ENCODE measurements at places on chromosomes 3 and 15. TPM values are rescaled to one million over a fixed set of nuclear protein-coding genes. Genes with fewer than 3 reads are reported as not detected.

A4GNT gene
- total RNA-seq: not detected

GRCh38 chr3:31043184-31043819, 148.8 kb upstream of the GADL1 start:
- H3K27me3 ChIP-seq: no peaks in the 10 kb centered on the region
- H3K4me3 ChIP-seq: no peak overlapping the region
- no peaks in the 10 kb centered on the region for H3K36me3 ChIP-seq
- no peak for DNase-seq

- H3K4me3 ChIP-seq: no peak overlapping the region
- H3K36me3 ChIP-seq: peaks cover 12% of the 10 kb centered on the region
- H3K27me3 ChIP-seq: no peaks in the 10 kb centered on the region
- DNase-seq: no peak
- no peak overlapping the region for H3K27ac ChIP-seq
Observed at GRCh38 chr3:177096615-177097014, 100.7 kb downstream of the TBL1XR1 start.

VGLL3 gene
- not detected for total RNA-seq

- no peaks in the 10 kb centered on the region for H3K36me3 ChIP-seq
- no peak overlapping the region for H3K27ac ChIP-seq
- no peak overlapping the region for H3K4me3 ChIP-seq
- H3K4me1 ChIP-seq: no peaks in the 10 kb centered on the region
- DNase-seq: no peak
- H3K27me3 ChIP-seq: no peaks in the 10 kb centered on the region
Observed at GRCh38 chr15:29208352-29208751, 61.3 kb downstream of the NSMCE3 start.

GRCh38 chr3:66153481-66154443, 67.0 kb upstream of the SLC25A26 start:
- H3K36me3 ChIP-seq: no peaks in the 10 kb centered on the region
- H3K27ac ChIP-seq: no peak overlapping the region
- no peak for DNase-seq
- H3K4me1 ChIP-seq: no peaks in the 10 kb centered on the region
- H3K4me3 ChIP-seq: no peak overlapping the region

GRCh38 chr3:184727357-184728009, 15.6 kb upstream of the MAGEF1 start:
- no peak overlapping the region for H3K27ac ChIP-seq
- peaks cover 10% of the 10 kb centered on the region for H3K4me1 ChIP-seq
- H3K36me3 ChIP-seq: no peaks in the 10 kb centered on the region
- no peaks in the 10 kb centered on the region for H3K27me3 ChIP-seq
- H3K4me3 ChIP-seq: no peak overlapping the region
- peak; percentile 93 for DNase-seq

EPHB3 gene
- not detected for total RNA-seq

DNA sequence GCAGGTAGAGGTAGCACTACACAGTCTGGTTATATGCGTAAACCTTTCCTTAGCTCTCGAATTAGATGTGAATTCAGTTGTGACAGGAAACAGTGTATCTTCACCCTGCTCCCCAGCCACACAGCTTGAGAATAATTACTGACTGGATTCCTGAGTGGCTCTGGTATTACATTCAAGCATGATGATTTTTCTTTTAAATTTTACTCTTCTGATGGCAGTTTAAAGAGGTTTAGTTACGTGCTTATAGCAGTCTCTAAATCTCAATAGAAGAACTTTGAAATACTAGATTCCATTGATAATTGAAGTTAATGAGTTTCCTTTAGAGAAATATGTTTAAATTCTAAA, 98.8 kb downstream of the FNDC3B start:
- H3K27ac ChIP-seq: no peak overlapping the region
- H3K36me3 ChIP-seq: no peaks in the 10 kb centered on the region
- DNase-seq: no peak
- no peaks in the 10 kb centered on the region for H3K27me3 ChIP-seq
- H3K4me3 ChIP-seq: no peak overlapping the region
- H3K4me1 ChIP-seq: peaks cover 13% of the 10 kb centered on the region

GRCh38 chr3:74613060-74613459, 1.4 kb downstream of the CNTN3 start:
- H3K4me1 ChIP-seq: no peaks in the 10 kb centered on the region
- H3K27ac ChIP-seq: no peak overlapping the region
- H3K36me3 ChIP-seq: no peaks in the 10 kb centered on the region
- DNase-seq: no peak
- H3K4me3 ChIP-seq: no peak overlapping the region

- H3K4me3 ChIP-seq: peak overlapping the region; percentile 28
- DNase-seq: peak; percentile 76
- H3K27ac ChIP-seq: peak overlapping the region; percentile 96
- peaks cover 60% of the 10 kb centered on the region for H3K4me1 ChIP-seq
- H3K36me3 ChIP-seq: no peaks in the 10 kb centered on the region
Observed at GRCh38 chr3:150216866-150217600, 191.1 kb upstream of the TSC22D2 start.

GRCh38 chr3:195207731-195208130, 63.2 kb downstream of the XXYLT1 start:
- H3K4me3 ChIP-seq: no peak overlapping the region
- no peaks in the 10 kb centered on the region for H3K27me3 ChIP-seq
- no peak overlapping the region for H3K27ac ChIP-seq
- H3K4me1 ChIP-seq: no peaks in the 10 kb centered on the region
- DNase-seq: no peak

DNA sequence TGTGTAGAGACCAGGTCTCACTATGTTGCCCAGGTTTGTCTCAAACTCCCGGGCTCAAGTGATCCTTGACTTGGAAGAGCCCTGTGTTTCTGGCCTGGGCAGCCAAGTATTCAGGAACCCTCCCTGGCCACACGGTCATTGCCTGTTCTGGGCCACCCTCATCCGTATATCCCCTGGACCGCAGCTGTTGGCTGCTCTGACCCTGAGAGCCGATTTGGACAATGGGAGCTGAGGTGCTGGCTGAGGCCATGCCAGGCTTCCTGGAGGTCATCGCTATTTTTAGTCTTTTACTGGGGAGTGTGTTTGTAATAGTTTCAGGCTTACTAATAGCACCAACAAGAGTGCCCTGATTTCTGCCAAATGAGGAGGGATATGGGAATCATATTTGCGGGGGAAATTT, 60.7 kb downstream of the ADAMTS7 start:
- H3K4me1 ChIP-seq: no peaks in the 10 kb centered on the region
- H3K27ac ChIP-seq: no peak overlapping the region
- no peaks in the 10 kb centered on the region for H3K36me3 ChIP-seq
- no peaks in the 10 kb centered on the region for H3K27me3 ChIP-seq

DNA sequence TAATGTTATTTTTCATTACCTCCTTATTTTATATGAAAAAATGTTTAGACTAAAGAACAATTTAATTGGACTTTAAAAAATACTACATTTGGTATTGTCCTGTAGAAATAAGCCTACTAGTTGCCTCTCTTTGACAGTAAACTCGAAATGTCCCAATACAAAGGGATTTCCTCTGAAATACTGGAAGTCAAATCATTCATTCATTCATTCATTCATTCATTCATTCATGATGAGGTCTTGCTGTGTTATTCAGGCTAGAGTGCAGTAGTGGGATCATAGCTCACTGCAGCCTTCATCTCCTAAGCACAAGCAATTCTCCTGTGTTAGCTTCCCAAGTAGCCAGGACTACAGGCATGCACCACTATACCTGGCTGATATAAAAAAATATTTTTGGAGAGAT, 50.6 kb upstream of the PYGO1 start:
- no peak overlapping the region for H3K4me3 ChIP-seq
- H3K27ac ChIP-seq: no peak overlapping the region
- DNase-seq: no peak

DNA sequence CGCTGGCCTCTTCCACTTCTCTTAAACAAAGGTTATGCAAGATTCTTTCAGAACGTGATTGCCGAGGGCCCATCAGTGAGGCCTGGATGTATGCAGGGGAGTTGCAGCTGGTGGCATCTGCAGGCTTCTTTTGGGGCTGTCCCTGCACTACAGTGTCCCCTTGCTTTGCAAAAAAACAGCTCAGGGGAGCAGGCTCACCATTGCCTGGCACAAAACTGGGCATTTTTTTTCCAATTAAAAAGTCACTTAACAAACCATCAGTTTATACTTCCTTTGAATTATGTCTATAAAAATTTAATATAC, 148.6 kb downstream of the ATP10A start:
- H3K27ac ChIP-seq: no peak overlapping the region
- no peaks in the 10 kb centered on the region for H3K27me3 ChIP-seq
- no peaks in the 10 kb centered on the region for H3K4me1 ChIP-seq
- H3K36me3 ChIP-seq: no peaks in the 10 kb centered on the region

DNA sequence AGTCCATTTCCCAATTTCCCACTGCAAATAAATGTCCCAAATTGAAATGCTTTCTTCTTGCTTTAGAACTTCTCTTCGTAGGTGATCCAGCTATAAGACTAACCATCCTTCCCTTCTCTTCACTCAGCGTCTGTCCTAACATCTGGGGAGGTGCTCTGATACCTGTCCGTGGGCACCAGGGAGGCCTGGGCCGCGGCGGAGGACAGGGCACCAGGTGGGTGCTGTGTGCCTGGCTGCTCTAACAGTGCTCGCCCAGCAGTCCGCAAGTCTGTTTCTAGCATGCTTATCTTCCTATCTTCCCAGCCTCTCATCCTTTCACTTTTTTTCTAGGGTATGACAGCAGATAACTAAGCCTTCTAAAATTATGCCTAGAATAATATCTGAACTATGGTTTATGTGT, 37.3 kb downstream of the NKIRAS1 start:
- no peak overlapping the region for H3K4me3 ChIP-seq
- H3K27ac ChIP-seq: no peak overlapping the region
- H3K27me3 ChIP-seq: no peaks in the 10 kb centered on the region
- peaks cover 4% of the 10 kb centered on the region for H3K36me3 ChIP-seq
- DNase-seq: no peak

DNA sequence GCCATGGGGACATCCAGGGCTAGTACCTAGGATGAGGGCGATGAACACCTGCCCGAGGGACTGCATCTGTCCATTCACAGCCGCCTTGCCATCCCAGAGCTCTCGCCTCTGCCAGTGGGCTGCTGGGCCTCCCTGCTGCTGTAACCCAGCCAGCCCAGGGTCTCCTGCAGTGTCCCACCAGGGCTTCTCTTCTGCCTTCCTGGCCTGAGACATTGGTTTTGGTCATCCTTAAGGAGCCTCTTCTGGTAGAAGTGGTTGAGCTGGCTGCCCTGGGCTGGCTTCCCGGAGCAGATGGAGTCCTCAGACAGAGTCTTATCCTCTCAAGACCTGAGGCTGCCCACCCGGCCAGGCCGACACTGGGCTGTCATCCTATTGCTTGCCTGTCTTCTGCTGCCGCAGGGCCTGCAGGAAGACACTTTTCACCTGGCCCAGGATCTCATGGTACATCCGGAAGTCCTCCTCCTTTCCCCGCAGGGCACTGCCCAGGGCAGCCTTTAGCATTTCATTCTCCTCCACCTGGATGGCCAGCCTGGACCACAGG, 6.1 kb upstream of the HHATL start:
- H3K27me3 ChIP-seq: no peaks in the 10 kb centered on the region
- no peak for DNase-seq
- no peaks in the 10 kb centered on the region for H3K36me3 ChIP-seq
- no peak overlapping the region for H3K27ac ChIP-seq
- no peak overlapping the region for H3K4me3 ChIP-seq

DNA sequence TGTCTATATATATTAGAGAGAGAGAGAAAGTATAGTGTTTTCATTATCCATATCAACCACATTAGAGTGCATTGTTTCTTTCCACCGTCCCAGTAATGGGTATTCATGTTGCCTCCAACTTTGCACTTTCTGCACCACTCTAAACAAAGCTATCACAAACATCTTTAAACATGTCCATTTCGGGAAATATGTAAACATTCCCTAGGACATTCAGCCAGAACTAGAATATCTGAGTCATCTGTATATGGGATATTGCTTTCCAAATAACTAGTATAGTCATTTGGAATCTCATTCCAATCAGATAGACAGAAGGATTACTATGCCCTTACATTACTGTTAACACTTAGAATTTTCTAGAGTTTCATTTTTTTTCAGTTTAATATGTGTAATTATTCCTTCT, 914.9 kb upstream of the EPHA6 start:
- DNase-seq: no peak
- no peak overlapping the region for H3K4me3 ChIP-seq
- no peaks in the 10 kb centered on the region for H3K27me3 ChIP-seq

TEX55 gene
- total RNA-seq: not detected

DNA sequence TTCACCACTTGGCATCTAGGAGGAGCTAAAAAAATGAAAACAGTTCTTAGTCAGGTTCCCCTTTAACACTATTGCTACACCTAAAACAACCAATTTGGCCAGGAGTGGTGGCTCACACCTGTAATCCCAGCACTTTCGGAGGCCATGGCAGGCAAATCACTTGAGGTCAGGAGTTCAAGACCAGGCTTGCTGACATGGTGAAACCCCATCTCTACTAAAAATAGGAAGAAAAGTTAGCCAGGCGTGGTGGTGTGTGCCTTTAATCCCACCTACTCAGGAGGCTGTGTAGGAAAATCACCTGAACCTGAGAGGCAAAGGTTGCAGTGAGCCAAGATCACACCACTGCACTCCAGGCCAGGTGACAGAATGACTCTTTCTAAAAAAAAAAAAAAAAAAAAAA, 124.1 kb downstream of the DGKG start:
- no peaks in the 10 kb centered on the region for H3K27me3 ChIP-seq
- peak; percentile 49 for DNase-seq
- no peak overlapping the region for H3K4me3 ChIP-seq
- no peaks in the 10 kb centered on the region for H3K36me3 ChIP-seq
